ENCODE measurements at places on chromosomes 11 and 22.

GRCh38 chr11:81853791-81854190, 879.9 kb downstream of the FAM181B start:
- DNase-seq, result no peak

GRCh38 chr11:95829580-95830259, 39.4 kb downstream of the CEP57 start:
- no peak for DNase-seq

- DNase-seq, result no peak
Measured at GRCh38 chr11:47394322-47395222, 13.8 kb upstream of the SLC39A13 start.

DNA sequence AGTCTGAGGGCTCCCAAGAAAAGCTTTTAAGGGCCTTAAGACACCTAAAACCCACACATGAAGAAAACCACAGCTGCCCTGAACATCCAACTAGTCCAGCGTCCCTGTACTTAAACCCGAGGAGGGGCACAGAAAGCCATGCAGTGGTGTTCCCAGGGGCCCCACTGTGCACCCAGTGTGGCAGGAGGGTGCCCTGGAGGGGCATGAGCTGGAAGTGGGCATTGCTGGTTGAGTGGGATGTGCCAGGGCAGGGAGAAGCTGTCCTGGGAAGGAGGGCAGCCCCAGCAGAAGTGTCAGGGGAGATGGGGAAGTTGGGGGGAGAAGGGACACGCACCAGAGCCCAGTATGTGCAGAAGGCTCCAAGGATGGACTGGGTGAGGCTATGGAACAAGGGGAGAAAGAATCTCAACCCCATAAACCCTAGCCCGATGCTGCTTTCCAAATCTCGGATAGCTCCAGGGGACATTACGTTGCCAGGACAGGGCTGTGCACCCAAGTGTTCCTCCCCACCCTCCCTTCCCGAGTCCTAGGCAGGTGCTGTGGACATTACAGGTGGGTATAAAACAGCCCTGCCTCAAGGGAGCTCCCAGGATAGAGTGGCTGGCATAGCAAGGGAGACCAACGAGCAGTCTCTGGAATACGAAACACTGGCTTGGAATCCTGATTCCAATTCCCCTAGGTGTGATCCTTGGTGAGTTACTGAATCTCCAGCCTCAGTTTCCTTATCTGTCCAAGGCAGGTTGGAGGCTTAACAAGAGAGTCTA, 44.2 kb downstream of the SHANK2 start:
- no peak for DNase-seq

GRCh38 chr11:16404781-16405285, 48.5 kb upstream of the SOX6 start:
- no peak for DNase-seq

GRCh38 chr22:36016684-36017083, 11.9 kb downstream of the RBFOX2 start:
- no peak for DNase-seq

DNA sequence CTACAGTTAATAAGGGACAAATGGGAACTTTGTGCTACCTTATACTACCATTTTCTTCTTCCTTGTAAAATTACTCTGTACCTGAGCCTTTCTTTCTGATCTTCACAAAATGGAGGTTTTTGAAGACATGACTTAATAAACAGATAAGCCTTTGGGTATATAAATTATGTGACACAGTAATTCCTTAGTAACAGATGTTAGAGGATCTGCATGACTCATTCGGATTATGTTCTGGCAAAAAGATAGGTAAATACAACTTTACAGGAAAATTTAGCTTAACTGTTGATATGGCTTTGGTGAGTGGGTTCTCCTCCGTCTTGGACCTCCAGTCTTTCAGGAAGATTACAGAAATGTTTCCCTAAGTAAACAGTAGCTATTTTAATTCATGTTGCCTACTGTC, 61.8 kb downstream of the BID start:
- DNase-seq, result no peak

DNA sequence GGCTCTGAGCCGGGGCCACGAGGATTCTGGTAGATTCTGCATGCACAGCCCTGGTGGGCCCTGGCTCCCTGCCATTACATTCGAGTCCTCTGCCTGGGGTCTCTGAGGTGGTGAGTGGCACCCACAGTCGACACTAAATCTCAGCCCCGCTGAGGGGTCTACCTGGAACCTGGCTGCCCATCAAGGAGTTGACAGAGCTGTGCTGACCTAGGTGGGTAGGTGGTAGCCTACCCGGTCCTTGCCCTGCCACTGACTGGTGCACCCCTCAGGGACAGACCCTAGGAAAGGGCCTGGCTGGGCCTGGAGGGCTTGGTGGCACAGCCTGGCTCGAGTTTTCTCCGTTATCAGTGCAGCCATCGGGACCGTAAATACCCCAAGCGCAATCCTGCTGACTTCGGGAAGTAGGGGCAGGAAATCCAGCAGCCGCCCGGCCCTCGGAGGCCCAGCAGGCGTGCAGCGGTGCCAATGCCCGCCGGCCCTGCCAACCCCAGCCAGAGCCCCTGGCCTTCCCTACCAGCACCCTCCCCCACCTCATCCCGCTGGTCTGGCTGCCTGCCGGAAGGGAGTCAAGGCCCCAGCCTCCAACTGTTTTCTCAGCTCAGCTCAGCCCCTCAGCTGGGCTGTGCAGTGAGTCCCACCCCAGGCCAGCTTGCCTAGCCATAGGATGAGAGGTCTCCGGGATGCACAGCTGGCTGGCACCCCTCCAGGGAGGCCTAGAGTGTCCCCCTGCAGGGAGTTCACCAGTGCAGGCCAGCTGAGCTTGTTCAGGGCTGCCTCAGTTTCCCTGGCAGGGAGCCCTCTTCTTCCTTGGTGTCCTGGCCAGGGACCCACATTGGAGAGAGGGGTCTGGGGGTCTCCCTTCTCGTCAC, 80.4 kb upstream of the KCNQ1OT1 start:
- no peak for DNase-seq

DNA sequence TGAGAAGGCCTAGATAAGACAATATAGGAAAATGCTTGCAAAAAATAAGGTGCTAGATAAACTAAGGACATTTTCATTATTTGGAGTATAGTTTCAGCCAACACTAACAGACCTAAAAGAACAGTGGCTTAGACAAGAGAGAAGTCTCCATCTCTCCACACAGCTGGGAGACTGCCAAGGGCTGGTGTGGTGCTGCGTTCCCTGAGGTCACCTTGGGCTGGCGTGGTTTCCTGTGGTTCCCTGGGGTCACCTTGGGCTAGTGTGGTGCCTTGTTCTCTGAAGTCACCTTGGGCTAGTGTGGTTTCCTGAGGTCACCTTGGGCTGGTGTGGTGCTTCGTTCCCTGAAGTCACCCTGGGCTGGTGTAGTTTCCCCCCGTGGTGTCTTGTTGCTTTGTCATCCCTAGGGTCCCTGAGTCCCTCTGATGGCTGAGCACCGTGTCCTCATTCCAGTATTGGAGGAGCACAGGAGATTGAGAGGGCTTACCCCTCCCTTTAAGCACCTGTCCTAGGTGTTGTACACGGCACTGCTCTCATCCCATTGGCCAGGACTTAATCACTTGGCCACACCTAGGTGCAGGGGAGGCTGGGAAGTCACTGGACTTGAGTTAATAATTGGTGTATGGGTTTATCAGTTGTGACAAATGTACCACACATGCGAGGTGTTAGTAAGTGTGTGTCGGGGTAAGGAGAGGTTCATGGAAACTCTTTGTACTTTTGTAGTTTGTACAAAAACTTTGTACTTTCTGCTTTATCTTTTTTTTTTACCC, 14.9 kb downstream of the SAMM50 start:
- no peak for DNase-seq

GRCh38 chr11:76408171-76408965, 27.2 kb downstream of the GVQW3 start:
- DNase-seq, result no peak

Measured in GM04503 (cell line).